Activated CD8-positive, alpha-beta memory T cell treated with anti-CD3 and anti-CD28 coated beads for 1 hour (primary cell): ENCODE measurements at places on chromosomes 13 and 19.

GRCh38 chr13:27978301-27978968 lies 9.3 kb upstream of the CDX2 start:
- no peak for DNase-seq

DNA sequence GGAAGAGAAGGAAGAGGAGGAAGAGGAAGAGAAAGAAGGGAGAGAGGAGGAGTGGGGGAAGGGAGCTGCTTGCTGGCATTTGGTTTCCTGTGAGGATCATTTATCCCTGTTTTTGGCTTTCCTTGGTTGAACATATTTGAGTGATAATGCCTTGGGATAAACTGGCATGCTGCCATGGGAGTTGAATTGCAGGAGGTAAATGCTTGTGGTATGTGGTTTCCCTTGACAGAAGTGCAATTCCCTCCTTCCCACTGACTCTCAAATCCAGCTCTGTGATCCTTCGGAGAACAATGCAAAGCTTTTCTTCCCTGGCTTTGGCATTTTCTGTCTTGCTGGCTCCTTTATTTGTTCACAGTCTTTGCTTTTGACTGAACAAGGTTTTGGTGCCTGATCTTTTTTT lies 27.2 kb upstream of the CBY2 start:
- DNase-seq, result no peak

DNA sequence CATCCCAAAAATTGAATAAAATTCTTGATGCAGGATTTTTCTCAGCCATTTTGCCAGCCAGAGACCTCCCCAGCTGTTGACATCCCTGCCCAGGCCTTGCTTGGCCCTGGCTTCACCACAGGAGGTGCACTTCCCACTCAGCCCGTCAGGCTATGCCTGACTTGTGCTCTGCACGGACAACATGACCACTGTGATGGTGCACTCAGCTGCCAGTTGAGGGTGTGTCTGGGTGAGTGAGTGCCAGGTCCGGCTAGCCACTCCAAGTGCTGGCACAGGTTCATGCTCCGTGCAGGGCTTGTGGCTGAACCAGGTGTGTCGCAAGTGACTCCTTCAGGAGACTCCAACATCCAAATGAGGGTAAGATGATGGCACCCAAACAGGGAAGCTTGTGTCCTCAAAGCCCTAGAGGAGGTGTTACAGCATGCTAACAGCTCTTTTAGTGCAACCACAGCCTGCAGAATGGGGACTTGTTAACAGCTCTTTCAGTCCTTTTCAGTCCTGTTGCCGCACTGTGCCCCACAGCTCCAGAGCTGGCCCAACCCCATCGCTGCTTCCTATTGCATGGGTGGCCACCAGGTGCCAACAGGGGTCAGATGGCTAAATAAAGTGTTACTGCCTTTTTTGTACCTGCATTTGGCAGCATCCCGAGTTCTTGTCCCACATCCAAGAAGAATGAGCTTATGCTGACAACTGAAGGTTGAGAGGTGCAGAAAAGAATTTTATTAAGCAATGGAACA lies 380.7 kb downstream of the SLITRK5 start:
- DNase-seq, result no peak

DNA sequence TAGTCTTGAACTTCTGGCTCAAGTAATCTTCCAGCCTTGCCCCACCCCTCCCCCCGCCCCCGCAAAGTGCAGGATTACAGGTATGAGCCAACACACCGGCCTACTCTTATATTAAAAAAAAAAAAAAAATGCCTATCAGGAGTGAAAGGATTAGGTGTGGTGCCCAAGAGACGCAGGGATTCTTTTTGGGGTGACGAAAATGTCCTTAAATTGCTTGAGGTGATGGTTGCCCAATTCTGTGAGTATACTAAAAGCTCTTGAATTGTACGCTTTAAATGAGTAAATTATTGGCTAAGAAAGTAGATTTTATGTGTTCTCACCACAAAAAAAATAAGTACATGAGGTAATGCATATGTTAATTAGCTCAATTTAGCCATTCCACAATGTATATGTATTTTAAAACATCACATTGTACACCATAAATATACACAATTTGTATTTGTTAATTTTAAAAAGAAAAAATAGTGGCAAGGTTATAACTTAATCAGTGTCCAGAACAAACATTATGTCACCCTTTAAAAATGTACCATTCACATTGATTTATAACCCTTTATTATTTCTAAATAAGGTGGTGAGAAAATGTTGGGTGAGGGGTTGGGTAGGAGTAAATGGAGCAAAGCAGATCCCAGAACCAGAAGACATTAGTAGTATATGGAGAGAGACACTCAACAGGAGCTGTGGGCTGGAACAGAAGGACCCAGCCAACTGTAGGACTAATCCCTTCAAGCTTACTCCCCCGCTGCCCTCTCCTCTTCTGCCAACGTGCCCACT lies 3.9 kb downstream of the IGSF23 start:
- no peak for DNase-seq

DNA sequence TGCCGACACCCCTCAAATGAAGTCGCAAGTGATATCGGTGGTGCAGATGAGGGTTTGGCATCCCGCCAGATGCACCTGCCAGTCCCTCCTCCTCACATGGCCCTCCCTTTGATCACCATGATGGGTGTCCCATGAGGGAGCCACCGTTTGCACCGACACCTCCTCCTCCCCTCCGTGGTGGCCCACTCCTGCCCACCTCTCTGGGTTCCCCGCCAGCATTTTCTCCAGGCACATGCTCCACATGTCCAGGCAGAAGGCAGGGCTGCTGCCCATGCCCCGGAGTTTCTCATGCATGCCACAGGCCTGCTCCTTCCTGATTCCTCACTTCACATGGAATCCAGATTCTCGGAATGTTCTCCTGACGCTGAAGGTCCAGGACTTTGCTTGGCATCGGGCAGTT lies 49.3 kb downstream of the COL4A2 start:
- DNase-seq, result no peak

- no peak for DNase-seq
Measured at GRCh38 chr19:32919365-32919764, 49.8 kb upstream of the SLC7A9 start.

- DNase-seq, result no peak
Measured at GRCh38 chr13:40878823-40879222, 89.4 kb downstream of the SLC25A15 start.

DNA sequence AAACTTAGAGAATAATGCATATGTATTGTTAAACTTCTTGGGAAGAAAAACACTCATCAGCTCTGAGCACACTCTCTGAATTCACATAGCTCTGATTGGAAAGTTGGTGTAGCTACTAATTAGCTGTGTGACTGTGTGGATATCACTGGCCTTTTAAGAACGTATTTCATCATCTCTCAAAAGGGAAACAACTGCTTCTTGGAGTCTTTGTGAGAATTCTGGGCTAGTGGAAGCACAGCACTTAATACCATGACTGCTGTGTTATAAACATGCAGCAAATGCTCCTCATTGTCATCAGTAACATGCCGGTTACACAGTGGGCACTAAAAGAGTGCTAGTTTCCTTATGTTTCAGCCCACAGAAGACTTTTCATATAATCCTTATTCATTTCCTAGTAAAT lies 220.9 kb upstream of the CSNK1A1L start:
- no peak for DNase-seq

DNA sequence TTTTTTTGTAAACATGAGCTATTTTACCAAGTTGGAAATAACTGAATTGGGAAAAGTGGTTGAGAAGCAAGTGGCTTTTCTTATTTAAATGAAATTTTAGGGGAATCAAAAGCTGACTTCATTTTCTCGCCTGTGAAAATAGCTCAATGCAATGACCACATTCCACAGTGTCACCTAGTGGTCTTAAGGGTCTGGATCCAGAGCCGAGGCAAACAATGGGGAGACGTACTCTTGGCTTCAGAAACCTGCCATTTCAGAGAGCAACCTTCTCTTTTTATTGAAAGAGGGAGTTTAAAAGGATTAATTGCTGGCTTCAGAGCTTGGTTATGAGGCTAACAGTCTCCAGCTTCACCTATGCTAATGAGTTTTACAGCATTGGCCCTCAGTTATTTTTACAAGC lies 39.7 kb upstream of the RXFP2 start:
- no peak for DNase-seq

DNA sequence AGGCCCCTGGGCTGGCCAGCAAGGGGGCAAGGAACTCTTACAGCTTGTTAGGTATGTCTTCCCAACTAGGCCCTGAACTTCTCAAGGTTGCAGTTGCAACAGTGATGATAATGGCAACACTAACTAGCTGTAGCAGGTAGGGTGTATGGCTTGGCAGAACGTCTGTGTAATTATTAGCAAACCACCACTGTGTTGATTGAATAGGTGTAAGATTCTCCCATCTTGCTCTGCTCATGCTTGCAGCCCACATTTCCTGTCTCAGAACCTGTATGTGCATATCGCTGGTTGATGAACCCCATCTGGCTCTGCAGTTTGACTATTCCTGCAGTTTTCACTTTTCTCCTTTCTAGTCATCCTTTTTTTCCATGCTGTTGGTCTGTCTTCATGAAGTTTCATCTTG lies 178.8 kb downstream of the KATNAL1 start:
- no peak for DNase-seq

GRCh38 chr19:39137131-39137530 lies 11.5 kb downstream of the PAK4 start:
- DNase-seq, result no peak

DNA sequence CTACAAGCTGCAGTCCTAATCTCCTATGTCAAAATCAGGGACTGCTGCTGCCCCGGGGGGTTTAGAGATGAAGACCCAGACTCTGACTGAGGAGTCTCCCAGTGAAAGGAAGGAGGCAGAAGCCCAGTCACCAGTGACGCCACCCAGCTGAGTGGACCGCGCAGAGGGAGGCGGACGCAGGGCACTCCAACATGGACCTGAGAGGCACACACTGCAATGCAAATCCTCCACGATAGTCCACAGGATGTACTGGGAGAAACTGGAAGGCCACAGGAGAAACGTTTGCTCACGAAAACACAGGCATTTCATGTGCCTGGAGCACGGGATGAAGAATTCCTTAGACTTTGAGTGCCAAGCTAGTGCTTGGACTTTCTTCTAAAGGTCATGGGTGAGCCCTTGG lies 58.3 kb downstream of the IRS2 start:
- DNase-seq, result no peak

DNA sequence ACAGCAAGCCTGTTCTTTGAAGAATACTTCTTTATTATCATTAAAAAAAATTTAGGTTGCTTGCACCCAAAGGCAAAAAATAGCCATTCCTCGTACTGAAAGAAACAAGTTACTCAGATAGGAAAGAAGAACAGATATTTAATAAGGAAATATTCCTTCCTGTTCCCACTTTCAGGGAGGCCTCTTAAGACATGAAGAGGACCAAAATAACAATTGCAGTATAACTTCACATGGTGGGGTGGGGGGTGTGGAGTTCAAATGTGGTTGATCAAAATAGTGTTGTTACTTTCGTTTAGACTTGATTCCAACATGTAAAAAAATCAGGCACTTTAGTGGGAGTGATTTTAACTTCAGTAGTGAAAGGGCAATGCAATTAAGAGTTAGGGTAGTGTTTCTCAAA lies 3.6 kb downstream of the RGCC start:
- DNase-seq, result no peak

DNA sequence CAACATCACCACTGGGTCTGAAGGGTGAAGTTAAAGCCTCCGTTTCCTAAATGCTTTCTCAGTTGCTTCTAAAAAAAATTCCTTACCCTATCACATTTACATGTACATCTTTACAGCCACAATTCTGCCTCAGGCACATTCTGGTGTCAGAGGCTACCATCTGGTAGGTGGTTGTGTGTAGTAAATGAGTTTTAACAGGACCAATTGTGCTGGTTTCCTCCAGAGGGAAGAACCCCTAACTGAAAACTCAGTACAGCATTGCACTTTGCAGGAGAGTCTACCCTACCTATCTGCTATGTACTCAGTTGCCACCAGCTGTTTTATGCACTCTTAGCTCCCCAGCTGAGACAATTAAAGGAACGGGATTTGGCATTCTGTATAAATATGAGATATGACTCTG lies 1576.5 kb downstream of the PCDH9 start:
- no peak for DNase-seq

DNA sequence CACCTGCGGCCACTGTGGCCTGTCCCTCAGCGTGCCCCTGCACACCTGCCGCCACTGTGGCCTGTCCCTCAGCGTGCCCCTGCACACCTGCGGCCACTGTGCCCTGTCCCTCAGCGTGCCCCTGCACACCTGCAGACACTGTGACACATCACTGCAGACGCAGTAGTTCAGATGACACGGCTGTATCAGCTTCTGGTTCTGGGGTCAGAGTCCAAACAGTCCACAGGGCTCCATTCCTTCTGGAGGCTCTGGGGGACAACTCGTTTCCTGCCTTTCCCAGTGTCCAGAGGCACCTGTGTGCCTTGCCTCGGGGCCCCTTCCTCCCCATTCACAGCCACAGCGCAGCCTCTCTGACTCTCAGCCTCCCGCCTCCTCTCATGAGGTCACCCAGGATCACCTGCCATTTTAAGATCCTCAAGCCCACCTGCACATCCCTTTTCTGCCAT lies 5.5 kb downstream of the SF3A2 start:
- no peak for DNase-seq

GRCh38 chr19:44677019-44677811 lies 5.9 kb downstream of the CEACAM19 start:
- no peak for DNase-seq

GRCh38 chr19:35044317-35045117 lies 3.0 kb downstream of the HPN start:
- DNase-seq, result peak; percentile 39

DNA sequence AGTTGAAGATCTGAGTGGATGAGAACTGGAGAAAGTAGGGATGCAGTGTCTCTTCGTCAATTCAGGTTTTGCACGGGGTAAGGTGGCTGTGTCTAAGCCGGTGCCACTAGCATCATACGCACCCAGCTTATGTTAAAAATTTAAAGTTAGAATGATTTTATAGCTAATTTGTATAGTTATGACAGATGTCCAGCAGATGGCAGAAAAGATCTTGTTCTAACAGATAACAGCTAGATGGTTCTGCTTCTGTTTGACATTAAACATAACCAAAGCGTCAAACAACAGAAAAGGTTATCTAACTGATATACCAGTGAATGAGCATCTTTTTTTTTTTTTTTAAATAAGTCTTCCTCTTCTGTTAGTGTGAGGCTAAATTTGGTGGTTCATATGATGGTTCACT lies 18.8 kb upstream of the EDDM13 start:
- DNase-seq, result no peak

DNA sequence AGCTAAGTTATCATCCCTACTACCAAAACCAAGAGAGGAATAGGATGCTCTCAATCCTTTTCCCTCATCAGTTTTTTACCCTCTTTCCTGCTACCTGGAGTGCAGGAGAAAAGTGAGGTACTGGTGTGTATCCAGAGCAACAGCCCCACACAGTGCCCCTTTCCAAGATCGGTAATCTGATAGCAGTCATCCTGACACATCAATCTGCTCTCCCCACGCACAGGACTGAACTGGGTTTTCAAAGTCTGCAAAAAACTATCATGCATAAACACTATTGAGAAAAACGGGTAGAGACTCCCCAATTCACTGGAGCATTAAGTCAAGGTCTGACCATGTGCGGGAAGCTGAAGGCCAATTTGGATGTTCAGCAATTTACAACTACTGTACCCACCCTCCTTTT lies 284.8 kb downstream of the RBM26 start:
- no peak for DNase-seq
